Activated CD8-positive, alpha-beta memory T cell treated with anti-CD3 and anti-CD28 coated beads for 1 hour (primary cell): ENCODE measurements at places on chromosomes 12 and 14.

DNA sequence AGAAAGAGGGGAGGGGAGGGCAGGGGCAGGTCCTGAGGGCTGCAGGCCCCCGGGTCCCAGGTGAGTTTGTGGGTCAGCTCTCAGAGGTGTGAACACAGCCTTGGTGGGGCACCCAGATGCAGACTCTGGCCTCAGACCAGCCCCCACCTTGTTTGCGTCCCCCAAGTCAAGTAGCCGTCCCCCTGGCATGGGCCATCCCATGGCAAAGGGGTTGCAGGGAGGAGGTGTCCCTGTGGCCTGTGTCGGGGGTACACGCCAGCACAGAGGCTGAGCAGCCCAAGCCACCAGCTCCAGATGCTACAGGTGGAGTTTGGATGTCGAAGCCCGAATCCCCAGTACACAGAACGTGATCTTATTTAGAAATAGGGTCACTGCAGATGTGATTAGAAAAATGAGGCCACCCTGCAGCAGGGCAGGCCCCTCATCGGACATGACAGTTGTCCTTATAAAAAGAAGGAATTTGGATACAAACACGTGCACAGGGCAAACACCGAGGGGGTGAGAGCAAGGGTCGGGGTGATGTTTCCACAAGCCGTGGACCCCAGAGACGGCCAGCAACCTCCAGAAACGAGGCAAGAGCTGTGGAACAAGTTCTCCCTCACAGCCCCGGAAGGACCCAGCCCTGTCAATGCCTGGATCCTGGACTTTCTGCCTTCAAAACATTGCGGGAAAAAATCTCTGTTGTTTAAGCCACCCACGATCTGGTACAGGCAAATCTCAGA, 141.2 kb upstream of the C14orf180 start:
- no peak for DNase-seq

GRCh38 chr12:84689638-84690037, 223.0 kb downstream of the SLC6A15 start:
- no peak for DNase-seq

DNA sequence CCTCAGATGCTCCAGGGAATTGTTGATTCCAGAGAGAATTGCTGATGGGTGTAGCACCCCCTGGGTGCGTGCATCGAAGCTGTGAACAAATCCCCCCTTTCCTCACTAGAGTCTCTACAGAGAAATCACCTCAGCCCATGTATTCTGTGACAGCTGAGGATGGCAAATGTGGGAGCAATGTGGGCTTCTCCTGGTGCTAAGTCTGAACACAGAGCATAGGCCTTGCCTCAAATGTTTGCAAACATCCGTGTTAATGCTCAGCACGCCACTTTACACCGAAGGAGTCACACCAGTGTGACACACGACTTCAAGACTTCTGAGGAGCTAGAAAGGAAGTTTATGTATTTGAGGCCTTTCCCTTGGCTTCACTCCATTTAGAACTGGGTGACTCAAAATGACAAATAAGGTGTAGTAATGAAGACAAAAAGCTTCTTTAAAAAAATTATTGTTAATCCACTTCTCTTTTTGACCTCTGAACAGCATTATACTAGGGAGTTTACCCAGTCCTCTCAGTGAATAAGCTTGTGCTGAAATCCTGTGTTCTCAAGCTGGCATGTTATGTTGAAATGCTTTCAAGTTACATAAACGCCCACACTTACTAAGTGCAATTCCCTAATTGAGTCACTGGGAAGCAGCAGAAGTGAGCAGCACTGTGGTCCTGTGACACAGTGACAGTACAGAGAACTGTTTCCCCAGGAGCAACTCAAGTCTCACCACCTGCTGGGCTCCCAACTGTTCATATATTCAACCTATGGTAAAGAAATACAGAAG, 92.9 kb downstream of the FAR2 start:
- no peak for DNase-seq

DNA sequence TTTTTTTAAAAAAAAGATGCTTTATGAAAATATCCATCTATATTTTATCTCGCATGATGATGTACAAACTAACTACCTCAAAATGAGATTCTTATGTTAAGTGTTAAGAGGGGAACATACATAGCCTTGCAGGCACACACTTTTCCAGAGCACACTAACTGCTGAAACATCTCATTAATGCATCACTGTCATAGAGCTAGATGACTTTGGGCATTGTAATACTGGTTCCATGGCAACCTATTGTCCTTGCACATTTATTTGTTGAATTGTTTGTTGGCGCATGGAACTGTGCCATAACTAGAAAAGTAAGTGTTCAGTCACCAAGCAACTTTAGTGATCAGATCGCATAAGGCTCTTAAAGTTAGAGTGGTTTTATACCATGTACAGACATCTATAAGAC, 348.3 kb downstream of the GALC start:
- DNase-seq: no peak

DNA sequence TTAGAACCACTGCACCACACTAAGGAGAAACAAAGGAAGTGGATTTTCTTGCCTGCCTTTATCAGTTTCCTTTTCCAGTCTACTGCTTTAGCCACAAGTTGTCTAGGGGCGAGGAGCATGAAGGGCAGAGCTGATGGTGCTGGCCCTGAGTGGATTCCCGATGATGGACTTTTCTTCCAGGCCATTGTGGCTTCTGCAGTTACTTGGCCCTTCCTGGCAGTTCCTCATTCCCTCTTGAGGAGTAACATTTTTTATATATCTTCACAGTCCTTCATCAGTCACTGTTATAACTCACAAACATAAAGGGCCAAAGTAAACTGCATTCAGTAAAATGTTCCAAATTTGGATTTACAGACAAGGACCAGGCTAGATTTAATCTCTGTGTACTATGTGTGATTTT, 61.2 kb upstream of the SRSF5 start:
- no peak for DNase-seq

DNA sequence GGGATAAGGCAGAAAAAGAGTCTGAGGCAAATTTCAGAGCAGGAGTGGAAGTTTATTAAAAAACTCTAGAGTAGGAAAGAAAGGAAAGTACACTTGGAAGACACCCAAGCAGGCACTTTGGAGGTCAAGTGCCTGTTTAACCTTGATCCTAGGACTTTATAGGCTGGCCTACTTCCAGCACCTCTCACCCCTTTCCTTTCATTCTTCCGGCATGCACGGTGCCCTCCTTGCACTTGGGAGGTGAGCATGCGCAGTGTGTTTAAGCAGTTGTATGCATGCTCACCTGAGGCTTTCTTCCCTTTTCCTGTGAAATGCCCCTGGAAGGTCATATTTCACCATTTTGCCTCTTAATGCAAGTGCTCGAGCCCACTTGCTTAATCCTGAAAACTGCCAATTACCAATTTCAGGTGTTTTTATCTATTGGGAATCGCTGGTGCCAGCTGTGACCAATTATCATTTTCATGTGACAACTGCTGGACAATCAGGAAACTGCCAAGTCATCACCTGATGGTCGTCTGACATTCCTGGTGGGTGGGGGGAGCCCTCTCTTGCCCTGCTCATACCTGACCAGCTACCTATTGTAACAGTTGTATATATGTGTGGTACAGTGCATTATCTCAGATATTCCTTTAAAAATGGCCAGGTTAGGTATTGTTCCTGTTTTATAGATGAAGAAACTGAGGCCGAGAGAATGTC, 53.5 kb downstream of the SUDS3 start:
- no peak for DNase-seq

DNA sequence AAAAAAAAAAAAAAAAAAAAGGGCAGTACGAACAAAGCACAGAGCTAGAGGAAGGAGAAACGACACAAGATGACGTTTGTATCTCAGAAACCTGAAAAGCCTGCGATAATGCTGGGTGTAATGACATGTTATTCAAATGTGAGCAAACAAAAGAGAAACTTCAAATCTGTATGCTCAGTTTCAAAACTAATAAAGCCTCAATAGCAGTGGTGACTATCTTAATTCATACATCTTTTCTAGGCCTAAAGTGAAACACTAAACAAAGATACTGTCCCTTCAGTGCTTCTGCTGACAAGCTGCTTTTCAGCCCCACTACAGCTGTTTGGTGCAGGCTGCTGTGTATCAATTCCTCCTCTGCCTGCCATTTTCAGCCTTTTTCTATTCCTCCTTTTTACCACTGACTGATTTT, 15.8 kb downstream of the ITPR2 start:
- DNase-seq: no peak

- no peak for DNase-seq
Measured at GRCh38 chr12:52806821-52807543, 6.9 kb downstream of the KRT4 start.

- DNase-seq: no peak
Measured at GRCh38 chr14:76500011-76500410, 124.1 kb downstream of the ESRRB start.

GRCh38 chr12:57725851-57726150, 12.7 kb downstream of the AGAP2 start:
- no peak for DNase-seq

GRCh38 chr14:70773182-70773862, 36.0 kb downstream of the MAP3K9 start:
- DNase-seq: no peak

- no peak for DNase-seq
Measured at GRCh38 chr12:107586256-107586970, 99.2 kb upstream of the PWP1 start.

GRCh38 chr12:120847814-120848213, 56.3 kb downstream of the SPPL3 start:
- DNase-seq: no peak

- no peak for DNase-seq
Measured at GRCh38 chr12:42935756-42936155, 346.2 kb upstream of the PRICKLE1 start.

DNA sequence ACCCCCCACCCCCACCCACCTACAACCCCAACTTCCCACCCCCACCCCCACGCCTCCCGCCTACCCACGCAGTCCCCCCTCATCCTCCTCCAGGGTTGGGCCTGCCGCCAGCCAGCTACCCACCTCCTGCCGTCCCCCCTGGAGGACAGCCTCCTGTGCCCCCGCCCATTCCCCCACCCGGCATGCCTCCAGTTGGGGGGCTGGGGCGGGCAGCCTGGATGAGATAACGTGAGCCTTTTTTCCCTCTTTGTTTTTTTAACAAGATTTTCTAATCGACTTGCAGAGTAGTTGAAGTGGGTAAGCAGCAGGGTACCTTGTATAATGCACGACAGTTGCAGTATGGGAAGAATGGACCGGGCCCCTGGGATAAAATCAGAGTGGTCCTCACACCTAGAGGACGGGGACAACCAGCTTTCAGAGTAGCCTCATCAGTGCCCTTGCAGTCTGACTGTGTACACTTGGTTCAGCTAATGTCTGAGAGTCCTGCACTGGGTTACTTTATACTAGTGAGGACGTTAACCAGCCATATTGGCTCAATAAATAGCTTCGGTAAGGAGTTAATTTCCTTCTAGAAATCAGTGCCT, 29.4 kb downstream of the CCNK start:
- DNase-seq: no peak

DNA sequence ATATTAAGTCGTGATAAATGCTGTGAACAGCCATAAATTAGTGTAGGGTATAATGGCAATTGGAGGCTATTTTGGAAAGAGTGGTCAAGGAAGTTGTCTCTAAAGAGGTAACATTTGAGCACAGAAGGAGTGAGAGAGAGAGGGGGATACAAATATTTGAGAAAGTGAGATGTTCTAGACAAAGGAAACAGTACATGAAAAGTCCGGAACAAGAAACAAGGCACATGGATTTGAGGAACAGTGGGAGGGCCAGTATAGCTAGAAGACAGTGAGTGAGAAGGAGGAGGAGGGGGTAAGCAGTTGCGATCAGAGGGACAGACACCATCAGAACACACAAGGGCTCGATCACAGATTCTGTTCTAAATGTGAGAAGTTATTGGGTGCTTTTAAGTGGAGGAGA, 20.1 kb upstream of the RNASE12 start:
- no peak for DNase-seq

GRCh38 chr12:24898185-24898584, 50.7 kb downstream of the BCAT1 start:
- DNase-seq: no peak

GRCh38 chr14:70696026-70696425, 54.3 kb downstream of the TTC9 start:
- DNase-seq: no peak

DNA sequence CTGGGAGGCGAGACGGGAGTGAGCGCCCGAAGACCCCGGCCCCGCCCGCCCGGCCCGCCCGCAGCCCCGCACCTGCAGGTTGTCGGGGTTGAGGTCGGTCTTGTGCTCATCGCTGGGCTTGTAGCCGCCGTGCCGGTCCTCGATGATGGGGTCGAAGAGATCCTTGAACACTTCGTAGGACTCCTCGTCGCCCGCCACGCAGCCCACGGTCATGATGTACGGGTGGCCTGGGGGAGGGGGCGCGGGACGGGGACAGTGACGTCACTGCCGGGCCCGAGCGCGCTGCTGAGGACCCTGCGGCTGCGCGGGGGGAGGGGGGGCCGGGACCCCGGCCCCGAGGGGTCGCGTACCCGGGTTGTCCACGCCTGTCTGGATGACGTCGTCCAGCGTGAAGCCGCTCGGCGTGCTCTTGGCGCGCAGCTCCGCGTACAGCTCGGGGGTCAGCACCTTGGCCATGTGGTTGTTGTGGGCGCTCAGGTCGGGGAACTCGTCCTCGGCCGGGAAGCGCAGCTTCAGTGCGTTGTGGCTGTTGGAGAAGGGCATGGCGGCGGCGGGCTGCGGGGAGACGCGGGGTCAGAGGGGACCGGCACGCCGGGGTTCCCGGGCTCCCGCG, 573 bp downstream of the CKB start:
- no peak for DNase-seq

DNA sequence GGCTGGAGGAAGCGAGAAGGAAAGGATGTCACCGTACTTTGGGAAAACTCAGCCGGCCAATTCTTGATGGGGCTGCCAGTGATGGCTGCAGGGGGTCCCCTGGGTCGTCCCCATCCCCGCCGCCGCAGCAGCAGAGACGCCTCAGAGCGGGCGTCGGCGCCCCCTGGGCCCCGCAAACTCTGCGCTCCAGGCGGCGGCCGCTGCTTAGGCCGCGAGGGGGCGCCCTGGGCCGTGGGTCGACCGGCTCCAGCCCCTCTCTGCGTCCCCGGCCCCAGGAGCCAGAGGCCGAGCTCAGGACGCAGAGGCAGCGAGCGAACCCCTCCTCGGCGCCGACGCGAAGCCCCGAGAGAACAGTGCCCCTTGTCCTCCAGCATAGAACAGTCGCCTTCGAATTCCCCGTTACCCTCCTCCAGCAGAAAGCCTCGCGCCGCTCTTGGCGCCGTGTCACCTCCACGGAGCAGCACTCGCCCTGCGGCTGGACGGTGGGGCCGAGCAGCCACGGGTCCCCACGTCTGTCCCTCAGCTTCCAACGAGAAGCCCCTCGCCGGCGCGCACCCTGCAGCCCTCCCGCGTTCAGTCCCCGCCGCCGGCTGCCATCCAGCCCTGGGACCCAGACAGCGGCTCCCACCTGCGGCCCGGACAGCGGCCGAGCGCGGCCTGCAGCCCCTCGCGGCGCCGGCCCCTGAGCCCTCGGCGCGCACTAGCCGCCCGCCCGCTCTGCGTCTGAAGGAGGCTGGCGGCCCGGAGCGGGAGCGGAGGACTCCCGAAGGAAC, 106.6 kb downstream of the PRICKLE1 start:
- DNase-seq: no peak

DNA sequence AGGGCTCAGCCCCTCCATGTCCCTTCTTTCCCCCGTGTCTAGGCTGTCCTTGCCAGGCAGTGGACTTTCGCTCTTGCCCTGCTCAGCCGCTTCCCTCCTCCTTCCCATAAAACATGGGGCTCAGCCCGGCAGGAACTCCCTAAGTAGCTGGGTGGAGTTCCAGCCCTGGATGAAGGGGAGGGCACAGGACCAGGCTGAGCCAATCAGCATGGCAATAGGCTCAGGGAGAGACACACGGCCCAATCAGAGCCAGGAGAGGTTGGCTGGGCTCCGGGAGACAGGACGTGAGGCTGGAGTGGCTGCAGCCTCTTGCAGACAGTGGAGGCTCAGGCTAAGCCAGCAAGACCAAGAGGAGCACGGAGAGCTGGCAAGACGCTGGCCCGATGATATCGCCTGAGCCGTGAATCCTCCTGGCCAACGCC, 54.3 kb downstream of the GALNT9 start:
- DNase-seq: no peak

- no peak for DNase-seq
Measured at GRCh38 chr14:61341275-61342206, 20.2 kb downstream of the PRKCH start.
